ENCODE measurements at places on chromosomes 6 and 20. TPM values are rescaled to one million over a fixed set of nuclear protein-coding genes. Genes with fewer than 3 reads are reported as not detected.
A peak's percentile ranks its signal among the peaks of the same experiment; 100 is the strongest.

DNA sequence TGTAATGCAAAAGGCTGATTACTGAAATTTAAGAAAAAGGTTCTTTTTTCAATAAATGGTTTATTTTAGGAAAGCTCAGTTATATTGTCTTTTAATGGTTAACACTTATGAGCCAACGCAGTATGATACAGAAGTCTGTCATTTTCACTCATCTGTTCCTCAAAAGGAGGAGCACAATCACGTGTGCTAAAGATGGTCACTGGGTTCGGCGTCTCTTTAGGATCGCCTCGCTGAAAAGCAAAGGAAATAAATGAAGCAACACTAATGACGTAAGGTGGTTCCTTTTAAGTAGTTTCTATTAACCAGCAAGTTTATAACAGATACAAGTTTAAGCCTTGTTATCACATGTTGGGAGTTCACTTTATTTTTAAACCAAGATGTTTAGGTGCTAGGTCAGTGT, 125.7 kb downstream of the MAP3K4 start:
- no peak overlapping the region for H3K27ac ChIP-seq
- no peaks in the 10 kb centered on the region for H3K27me3 ChIP-seq
- no peak for DNase-seq
- no peaks in the 10 kb centered on the region for H3K4me1 ChIP-seq
- H3K36me3 ChIP-seq: peaks cover 93% of the 10 kb centered on the region

DNA sequence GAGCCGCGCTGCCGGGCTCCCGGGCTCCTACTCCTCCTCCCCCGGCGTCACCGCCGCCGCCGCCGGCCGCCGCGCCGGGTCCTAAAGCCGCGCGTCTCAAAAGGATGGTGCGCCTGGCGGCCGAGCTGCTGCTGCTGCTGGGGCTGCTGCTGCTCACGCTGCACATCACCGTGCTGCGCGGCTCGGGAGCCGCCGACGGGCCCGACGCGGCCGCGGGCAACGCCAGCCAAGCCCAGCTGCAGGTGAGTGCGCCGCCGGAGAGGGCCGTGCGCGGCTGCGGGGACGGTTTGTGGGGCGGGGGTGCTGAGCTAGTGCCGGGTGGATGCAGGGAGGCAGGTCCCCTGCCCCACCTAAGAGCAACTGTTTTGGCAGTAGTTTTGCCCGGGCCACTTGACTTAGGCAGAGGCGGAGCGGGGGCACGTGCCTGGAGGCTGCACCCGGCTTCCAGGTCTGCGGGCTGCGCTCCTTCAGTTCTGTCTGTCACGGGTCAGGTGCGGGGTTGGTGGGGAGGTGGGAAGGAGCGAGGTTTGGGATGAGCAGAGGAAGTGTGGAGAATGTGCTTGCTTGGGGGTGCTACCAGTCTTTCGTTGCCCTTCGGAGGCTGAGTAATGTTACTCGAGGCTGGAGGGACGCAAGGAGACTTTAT, 722 bp downstream of the ISM1 start:
- no peak overlapping the region for H3K27ac ChIP-seq
- H3K36me3 ChIP-seq: no peaks in the 10 kb centered on the region
- peaks cover 56% of the 10 kb centered on the region for H3K27me3 ChIP-seq
- H3K4me3 ChIP-seq: peak overlapping the region; percentile 70
- DNase-seq: no peak
- peaks cover 12% of the 10 kb centered on the region for H3K4me1 ChIP-seq

The RNF39 gene
- not detected for total RNA-seq

DNA sequence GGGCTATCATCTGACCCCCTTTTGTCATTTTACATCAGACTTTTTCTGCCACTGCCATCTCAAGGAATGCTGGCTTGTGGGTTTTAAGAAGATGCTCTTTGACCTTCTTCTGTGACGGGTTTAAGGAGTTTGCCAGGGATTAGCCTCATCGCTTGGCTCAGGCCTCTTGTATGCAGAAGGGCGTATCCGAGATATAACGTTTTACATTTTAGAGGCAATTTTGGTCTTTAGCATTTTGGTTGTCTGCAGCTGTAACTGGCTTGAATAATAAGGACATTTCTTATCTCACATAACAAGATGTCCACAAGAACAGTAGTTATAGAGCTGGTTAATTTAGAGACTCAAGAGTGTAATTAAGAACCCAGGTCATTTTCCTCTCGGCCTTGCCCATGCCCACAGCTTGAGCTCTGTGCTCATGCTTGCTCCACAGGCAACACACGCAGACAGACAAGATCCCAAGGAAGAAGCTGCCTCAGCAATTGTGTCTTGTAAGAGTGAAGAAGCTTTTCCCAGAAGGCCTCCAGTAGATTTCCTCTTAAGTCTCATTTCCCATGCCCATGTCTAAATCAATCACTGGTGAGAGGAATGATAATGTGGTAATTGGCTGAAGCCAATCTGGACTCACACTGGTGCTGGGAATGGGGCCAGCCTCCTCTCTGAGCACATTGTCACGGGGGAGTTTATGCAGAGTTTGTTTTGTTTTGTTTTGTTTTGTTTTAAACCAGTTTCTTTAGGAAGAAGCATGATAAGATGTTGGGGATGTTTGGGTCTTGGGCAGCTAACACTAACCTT, 36.8 kb downstream of the PTCHD4 start:
- DNase-seq: no peak
- no peak overlapping the region for H3K27ac ChIP-seq
- no peaks in the 10 kb centered on the region for H3K36me3 ChIP-seq
- H3K27me3 ChIP-seq: peaks cover 2% of the 10 kb centered on the region
- no peak overlapping the region for H3K4me3 ChIP-seq

GRCh38 chr6:167825332-167826229, 1.1 kb upstream of the AFDN start:
- H3K4me1 ChIP-seq: peaks cover 24% of the 10 kb centered on the region
- DNase-seq: peak; percentile 29
- peak overlapping the region; percentile 88 for H3K4me3 ChIP-seq

DNA sequence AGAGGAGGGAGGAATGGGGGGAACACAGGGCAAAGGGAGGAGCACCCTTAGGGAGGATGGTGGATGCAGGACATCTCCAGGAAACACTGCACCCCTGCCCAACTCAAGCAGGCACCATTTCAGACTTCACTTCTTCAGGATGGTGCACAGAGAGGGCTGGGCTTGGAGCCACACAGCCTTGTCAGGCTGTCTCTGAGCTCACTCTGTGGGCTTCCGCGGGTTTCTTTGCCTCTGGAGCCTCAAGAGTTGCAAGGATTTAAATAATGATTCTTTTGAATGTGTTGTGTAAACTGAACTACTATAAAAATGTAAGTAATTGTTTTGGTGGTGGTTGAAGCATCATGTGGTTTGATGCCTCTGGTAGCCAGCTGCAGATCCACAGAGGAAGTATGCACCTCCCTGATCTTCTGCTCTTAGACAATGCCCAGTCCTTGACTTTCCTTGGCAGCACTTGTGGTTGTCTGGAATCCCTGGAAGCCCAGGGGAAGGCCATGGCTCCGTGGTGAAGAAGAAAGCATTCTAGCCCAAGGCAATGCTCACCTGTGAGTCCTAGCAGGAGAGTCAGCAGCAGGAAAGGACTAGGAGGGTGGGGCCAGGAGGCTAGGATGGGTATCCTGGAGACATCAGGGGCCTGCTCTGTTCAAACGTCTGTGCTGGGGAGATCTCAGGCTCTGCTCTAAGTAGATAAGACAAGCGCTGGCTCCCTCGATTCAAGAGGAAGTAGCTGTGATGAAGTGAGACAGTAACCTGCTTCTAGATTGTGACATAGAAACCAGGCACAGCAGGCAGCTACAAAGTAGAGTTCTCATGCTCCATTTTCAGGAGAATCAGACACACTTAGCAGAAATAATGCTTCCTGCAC, 50.2 kb upstream of the SIRPG start:
- H3K4me1 ChIP-seq: peaks cover 4% of the 10 kb centered on the region
- no peaks in the 10 kb centered on the region for H3K36me3 ChIP-seq
- no peak for DNase-seq

The PPIL6 gene
- 0.73 TPM for total RNA-seq

GRCh38 chr6:108355890-108356289, 61.0 kb downstream of the AFG1L start:
- DNase-seq: no peak
- H3K36me3 ChIP-seq: peaks cover 5% of the 10 kb centered on the region
- H3K4me3 ChIP-seq: no peak overlapping the region
- no peak overlapping the region for H3K27ac ChIP-seq
- no peaks in the 10 kb centered on the region for H3K27me3 ChIP-seq
- peaks cover 7% of the 10 kb centered on the region for H3K4me1 ChIP-seq

DNA sequence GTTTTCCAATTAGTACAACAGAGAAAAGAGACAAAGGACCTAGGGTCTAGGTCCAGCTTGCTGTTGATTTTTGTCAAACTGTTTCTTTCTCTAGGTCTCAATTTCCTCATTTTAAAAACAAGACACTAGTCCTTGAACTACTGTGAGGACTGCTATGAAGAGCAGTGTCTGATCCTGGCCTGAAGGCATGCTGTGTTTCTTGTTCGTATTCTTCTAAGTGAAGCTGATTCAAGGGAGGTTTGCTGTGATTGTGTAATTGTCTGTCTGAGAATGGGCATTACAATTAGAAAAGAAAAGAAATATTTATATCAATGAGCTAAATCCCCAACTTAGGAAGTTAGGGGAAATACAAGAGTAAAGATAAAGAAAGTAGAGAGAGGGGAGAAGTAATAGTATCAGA, 228.2 kb upstream of the SUPT3H start:
- peaks cover 2% of the 10 kb centered on the region for H3K27me3 ChIP-seq
- H3K4me3 ChIP-seq: no peak overlapping the region
- peaks cover 2% of the 10 kb centered on the region for H3K4me1 ChIP-seq
- H3K27ac ChIP-seq: no peak overlapping the region

- no peak overlapping the region for H3K27ac ChIP-seq
- no peaks in the 10 kb centered on the region for H3K36me3 ChIP-seq
These were observed 30.1 kb upstream of the NTSR1 start for GRCh38 chr20:62678553-62678952.

The CLPSL2 gene
- not detected for total RNA-seq

The AFDN gene
- total RNA-seq: 38.0 TPM

DNA sequence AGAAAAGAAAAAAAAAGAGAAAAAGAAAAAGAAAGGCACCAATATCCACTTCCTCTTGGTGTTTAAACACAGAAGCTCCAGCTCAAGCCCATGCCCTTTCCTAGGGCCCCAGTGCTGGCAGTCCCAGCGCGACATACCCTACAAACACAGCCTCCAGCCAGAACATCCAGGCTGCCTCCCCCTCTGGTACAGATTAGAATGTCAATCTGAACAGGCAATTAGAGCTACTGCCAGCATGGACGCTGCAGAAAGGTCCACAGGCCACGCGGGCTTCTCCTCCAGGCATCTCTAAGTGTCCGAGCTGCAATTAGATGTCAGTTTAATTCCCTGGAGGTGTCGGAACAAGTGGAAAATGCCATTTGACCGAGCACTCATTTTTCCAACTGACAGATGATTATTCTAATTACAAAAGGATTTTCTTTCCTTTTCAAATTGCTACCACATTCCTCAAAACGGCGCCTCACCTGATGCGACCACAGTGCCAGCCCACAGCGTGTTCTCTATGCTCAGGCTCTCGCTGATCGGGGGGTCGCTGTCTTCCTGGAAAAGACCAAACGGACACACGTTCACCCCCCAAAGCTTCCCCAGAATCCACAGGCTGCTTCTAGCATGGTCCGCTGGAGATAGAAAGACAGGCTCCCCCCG, 79.5 kb downstream of the ATP9A start:
- peaks cover 13% of the 10 kb centered on the region for H3K27me3 ChIP-seq
- H3K27ac ChIP-seq: no peak overlapping the region
- no peak overlapping the region for H3K4me3 ChIP-seq
- no peak for DNase-seq

The DNMT3B gene
- 0.20 TPM for total RNA-seq

GRCh38 chr6:5617179-5617578, 355.9 kb downstream of the FARS2 start:
- no peaks in the 10 kb centered on the region for H3K27me3 ChIP-seq
- H3K36me3 ChIP-seq: peaks cover 32% of the 10 kb centered on the region
- DNase-seq: no peak
- no peak overlapping the region for H3K4me3 ChIP-seq
- no peak overlapping the region for H3K27ac ChIP-seq
- H3K4me1 ChIP-seq: peaks cover 21% of the 10 kb centered on the region

- H3K27ac ChIP-seq: no peak overlapping the region
- DNase-seq: no peak
- H3K4me1 ChIP-seq: no peaks in the 10 kb centered on the region
- no peak overlapping the region for H3K4me3 ChIP-seq
These were observed 1117.7 kb upstream of the MAP3K7 start for GRCh38 chr6:91704531-91704930.

The MAK gene
- 0.15 TPM for total RNA-seq

The SMLR1 gene
- total RNA-seq: not detected

The POLR1H gene
- 50.5 TPM for total RNA-seq

The PDYN gene
- not detected for total RNA-seq

The SDHAF4 gene
- 7.6 TPM for total RNA-seq

The BPIFA1 gene
- total RNA-seq: not detected

The OR2B6 gene
- not detected for total RNA-seq

The HLA-DQB2 gene
- total RNA-seq: 95.7 TPM

- H3K27ac ChIP-seq: no peak overlapping the region
- no peak for DNase-seq
- H3K36me3 ChIP-seq: no peaks in the 10 kb centered on the region
- peaks cover 22% of the 10 kb centered on the region for H3K4me1 ChIP-seq
- peaks cover 2% of the 10 kb centered on the region for H3K27me3 ChIP-seq
These were observed 21.5 kb upstream of the RALGAPA2 start for GRCh38 chr20:20733943-20734342.

The GABRR1 gene
- total RNA-seq: not detected

DNA sequence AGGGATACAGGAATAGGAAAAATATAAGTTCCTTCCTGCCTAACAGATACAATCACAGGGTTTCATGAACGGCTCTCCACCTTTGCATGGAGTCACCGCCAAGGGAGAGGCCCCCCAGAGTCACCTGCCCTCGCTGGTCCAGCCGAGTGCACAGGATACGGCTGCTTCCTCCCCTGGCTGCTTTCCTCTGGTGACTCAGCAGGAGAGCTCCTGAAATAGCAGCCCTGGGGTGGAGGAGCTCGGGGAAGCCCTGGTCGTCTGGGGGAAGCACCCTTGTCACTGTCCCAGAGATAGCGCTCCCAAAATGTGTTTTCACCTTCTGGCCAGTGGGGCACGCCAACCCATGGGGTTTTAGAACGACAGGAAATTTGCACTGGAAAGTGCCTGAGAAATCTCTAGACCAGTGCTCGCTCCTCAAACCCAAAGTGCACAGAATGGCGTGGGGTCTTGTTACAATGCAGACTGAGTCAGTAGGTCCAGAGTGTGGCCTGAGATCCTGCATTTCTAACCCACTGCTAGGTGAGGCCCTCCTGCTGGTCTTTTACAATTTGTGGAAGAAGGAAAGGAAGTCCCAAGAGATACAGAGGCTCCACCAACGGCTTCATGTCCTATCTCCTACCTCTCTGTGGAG, 35.9 kb upstream of the FAM50B start:
- no peak overlapping the region for H3K27ac ChIP-seq
- no peak overlapping the region for H3K4me3 ChIP-seq
- DNase-seq: no peak
- H3K27me3 ChIP-seq: no peaks in the 10 kb centered on the region
- H3K36me3 ChIP-seq: no peaks in the 10 kb centered on the region

The GNAS-AS1 gene
- 1.5 TPM for total RNA-seq

The CNBD2 gene
- total RNA-seq: 6.5 TPM

The HSPA1L gene
- 1.2 TPM for total RNA-seq

- H3K27me3 ChIP-seq: no peaks in the 10 kb centered on the region
- DNase-seq: no peak
- no peaks in the 10 kb centered on the region for H3K36me3 ChIP-seq
- no peaks in the 10 kb centered on the region for H3K4me1 ChIP-seq
- no peak overlapping the region for H3K4me3 ChIP-seq
These were observed 299.2 kb downstream of the UBE3D start for GRCh38 chr6:82766476-82766875.

The OR2B3 gene
- not detected for total RNA-seq

The WFDC10B gene
- total RNA-seq: not detected

The OOEP gene
- 0.22 TPM for total RNA-seq

GRCh38 chr20:35600993-35601973, 14.3 kb upstream of the SPAG4 start:
- H3K27ac ChIP-seq: no peak overlapping the region
- H3K27me3 ChIP-seq: peaks cover 29% of the 10 kb centered on the region
- H3K36me3 ChIP-seq: no peaks in the 10 kb centered on the region
- peak overlapping the region; percentile 81 for H3K4me3 ChIP-seq
